Caki2 (cell line): ENCODE measurements at places on chromosomes 2 and 18.

DNA sequence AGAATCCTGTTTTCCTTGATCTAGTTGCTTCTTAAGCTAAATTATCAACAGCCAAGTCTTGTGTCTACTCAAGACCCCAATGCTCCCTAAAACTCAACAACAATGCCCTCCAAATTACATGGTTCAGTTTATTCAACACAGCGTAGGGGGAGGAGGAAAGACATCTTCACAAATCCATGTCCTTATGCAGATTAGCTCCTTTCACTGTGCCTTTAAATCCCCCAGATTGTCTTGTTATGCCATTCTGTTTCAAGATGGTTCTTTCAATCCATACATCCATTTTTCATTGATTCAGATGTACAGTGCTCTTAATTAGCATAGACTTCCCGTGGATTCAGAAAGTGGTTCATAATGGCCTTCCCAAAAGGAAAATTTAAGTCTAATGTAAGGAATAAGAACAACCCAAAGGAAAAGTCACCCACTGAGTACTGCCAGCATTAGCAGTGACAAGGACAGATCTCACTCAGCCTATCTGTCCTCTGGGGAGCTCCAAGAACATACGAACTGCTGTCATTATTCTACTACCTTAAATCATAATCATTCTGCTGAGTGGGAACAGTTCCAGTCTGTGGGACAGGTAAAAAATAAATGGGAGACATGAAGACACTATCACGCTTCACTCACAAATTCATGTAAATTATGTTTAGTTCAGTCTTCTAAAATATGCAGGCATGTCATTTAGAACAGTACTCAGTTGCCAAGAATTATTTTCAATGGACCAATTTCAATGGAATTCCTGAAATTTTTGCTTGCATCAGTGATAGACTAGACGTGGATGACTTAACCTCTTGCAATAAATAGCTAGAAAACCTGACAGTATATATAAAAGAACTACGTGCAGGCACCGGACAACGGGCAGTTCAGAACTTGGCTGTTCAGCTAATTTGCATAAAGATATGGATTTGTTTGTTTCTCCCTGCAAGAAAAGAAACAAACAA, 58.9 kb upstream of the RNU4ATAC start:
- DNase-seq, result peak; percentile 26

GRCh38 chr2:198441901-198442300, 637.5 kb downstream of the PLCL1 start:
- no peak for DNase-seq

GRCh38 chr2:138486363-138487198, 15.0 kb upstream of the SPOPL start:
- DNase-seq, result no peak

DNA sequence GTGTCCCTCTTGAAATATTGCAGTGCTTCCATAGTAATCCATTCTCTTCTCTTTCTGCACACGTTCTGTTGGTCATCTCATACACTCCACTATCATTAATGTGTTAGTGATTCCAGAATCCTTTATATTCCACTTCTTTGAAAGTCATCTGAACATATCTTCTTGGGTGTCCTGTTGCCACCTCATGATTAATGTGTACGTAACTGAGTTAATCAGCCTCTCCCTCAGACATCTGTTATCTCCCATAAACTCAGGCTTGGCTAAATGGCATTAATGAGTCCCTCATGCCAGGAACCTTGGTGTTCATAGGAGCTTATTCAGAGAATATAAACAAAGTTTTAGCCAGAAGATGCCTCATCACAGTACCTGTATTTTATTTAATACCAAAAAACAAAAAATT, 126.4 kb downstream of the NCOA1 start:
- DNase-seq, result no peak

DNA sequence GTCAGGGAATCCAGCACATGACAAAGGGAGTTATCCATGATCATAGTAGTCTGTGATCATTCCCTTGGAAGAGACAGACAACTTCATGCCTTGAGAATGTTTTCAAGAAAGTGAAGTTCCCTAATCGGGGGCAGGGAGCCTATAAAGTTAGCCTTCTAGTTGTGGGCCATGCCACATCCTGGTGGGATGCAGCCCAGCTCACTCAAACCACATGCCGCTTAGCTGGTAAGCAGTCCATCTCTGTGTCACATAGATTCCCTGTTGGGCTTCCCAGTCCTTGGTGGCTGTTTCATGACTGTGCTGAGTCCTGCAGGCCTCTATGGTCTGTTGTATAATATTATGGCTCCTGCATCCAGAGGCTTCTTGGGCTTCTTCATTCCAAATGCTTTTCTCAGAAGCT, 11.4 kb upstream of the ARHGAP25 start:
- no peak for DNase-seq

- no peak for DNase-seq
These were observed 58.8 kb upstream of the NOL4 start for GRCh38 chr18:34283506-34283905.

DNA sequence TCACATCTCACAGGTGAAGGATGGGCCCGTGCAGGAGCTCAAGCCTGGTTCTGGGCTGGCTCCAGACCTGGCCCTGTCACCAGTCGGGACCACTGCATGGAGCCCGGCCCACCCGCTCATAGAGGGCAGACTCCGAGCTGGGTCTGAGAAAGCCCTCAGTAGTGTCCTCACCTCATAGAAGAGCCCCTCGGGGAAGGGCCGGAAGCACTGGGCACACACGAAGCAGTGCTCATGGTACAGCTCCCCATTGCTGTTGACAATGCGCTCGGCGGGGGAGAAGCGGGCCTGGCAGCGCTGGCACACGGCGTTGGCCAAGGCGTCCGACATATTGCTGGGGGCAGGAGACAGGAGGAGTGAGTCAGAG, 11.3 kb downstream of the GPR17 start:
- DNase-seq, result no peak

DNA sequence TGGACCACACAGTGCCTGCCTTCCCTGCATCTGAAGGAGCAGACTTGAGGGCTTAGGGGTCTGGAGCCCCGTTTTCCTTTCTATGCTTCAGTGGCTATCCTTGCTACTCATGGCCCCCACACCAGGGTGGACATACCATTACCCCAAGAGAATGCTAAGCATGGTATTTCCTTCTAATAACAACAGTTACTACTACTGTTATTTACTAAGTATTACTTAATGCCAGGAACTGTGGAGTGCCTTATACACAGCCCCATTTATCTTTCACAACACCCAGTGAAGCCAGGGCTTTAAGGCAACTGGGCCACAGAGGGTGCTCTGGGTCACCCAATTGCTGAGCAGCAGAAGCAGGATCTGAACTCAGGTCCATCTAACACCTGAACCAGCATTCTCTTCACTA, 5.8 kb upstream of the PAX8 start:
- DNase-seq, result no peak
